ENCODE measurements at places on chromosomes 3 and 15. TPM values are rescaled to one million over a fixed set of nuclear protein-coding genes. Genes with fewer than 3 reads are reported as not detected.

DNA sequence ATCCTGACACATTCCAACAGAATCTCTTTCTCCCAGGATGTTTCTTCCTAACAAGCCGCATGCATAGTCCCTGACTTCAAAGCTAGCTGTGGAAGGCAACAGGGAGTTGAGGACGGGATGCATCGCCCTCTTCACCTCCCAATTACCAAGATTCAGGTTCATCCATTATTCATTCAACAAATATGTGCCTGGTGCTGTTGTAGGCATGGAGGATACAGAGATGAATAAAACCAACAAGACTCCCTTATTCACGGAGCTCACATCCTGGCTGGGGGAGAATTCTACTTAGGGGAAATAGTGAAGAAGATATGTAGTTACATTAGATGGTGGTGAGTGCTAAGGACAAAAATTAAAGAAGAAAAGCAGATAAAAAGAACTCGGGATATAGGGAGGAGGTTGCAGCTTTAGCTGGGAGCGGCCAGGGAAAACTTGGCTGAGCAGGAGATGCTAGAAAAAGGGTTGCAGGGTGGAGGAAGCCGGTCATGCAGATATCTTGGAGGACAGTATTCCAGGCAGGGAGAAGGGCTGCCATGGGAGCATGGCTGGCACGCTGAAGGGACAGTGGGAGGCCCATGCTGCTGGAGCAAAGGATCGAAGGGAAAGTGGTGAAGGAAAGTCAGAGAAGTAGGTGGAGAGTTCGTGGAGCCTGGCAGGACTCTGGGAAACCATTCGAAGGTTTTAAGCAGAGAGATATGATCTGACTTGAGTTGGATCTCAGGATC, 5.0 kb downstream of the ITGB5 start:
- DNase-seq: no peak

- DNase-seq: no peak
Observed at GRCh38 chr3:185981621-185982020, 43.8 kb upstream of the TRA2B start.

DNA sequence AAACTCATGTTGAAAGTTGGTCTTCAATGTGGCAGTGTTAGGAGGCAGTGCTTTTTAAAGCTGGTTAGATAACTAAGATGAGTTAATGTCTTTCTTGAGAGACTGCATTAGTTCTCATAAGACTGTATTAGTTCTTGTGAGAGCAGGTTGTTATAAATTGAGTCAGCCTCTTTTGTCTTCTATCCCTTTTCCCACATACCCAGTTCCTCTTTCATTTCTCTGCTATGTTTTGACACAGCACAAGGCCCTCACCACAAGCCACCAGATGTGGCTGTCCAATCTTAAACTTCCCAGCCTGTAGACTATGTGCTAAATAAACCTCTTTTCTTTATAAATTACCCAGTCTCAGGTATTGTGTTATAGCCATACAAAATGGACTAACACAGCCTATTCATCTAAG, 94.6 kb upstream of the SNTN start:
- DNase-seq: no peak

Gene MAGEL2
- not detected for total RNA-seq

Gene DTX3L
- total RNA-seq: 12.5 TPM

- DNase-seq: no peak
Observed at GRCh38 chr3:33482111-33482521, 41.9 kb upstream of the UBP1 start.

Gene TUSC7
- total RNA-seq: not detected

- no peak for DNase-seq
Observed at GRCh38 chr15:71601038-71601834, 209.1 kb upstream of the NR2E3 start.

DNA sequence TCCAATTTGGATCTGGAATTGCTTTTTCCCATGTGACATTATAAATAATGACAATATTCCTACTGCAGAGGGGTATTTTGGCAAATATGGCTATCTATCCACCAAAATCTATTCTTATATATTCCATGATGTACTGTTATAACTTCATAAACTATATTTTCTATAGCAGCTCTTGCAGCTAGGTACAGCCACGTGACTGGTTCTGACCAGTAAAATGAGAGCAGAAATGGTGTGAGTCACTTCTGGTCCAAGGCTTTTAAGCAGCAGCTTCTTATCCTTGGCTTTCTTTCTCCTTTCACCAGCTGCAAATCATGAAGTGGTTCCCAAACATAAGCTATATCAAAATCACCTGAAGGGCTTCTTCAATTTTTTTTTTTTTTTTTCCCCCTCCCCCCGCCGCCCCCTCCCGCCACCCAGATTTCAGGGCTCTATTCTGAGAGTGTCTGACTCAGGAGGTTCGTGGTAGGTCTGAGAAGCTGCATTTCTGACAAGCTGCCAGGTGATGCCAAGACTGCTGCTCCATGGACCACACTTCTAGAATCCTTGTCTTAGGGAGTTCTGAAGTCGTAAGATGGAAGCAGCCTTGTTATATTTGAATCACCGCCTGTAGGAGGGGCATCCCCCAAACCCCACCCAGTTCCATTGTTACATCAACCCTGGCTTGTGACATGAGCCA, 357.5 kb downstream of the CHST2 start:
- DNase-seq: no peak

Gene SLC15A2
- total RNA-seq: 0.76 TPM

DNA sequence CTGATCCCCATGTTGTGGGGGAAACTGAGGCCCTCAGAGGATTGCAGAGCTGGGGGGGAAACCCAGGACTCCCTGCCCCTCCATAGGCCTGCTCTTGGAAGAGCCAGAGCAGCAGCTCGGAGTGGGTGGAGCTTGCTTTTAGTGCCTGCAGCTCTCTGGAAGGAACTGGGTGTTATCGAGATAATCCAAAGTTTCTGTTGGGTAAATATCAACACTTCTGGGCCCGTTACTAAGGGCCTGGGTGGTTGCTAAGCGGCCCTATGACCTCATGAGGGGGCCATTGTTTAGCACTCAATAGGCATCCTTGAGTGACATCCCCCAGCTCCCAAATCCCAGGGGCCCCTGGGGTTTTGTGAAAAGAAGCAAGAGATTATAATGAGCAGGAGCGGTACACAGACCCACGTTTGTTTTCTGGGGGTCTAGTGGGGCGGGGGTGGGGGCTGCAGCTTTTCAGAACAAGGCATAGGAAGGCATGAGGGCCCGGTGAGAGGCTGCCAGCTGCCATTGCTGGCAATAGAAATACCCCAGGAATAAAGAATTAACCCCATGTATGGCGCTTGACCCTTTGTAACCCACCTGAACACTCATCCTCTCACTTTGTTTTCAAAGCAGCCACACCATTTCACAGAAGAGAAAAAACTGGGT, 48.3 kb upstream of the ATP2B2 start:
- DNase-seq: peak; percentile 37

DNA sequence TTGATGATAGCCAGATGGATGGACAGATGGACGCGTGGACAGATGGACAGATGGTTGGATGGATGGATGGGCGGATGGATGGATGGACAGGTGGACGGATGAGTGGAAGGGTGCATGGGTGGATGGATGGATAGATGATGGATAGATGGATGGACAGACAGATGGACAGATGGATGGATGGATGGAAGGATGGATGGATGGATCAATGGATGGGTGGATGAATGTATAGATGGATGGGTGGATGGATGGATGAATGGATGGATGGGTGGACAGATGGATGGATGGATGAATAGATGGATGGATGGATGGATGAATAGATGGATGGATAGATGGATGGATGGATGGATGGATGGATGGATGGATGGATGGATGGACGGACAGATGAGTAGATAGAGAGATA, 40.9 kb downstream of the GABRB3 start:
- DNase-seq: no peak

Gene POU1F1
- total RNA-seq: not detected

DNA sequence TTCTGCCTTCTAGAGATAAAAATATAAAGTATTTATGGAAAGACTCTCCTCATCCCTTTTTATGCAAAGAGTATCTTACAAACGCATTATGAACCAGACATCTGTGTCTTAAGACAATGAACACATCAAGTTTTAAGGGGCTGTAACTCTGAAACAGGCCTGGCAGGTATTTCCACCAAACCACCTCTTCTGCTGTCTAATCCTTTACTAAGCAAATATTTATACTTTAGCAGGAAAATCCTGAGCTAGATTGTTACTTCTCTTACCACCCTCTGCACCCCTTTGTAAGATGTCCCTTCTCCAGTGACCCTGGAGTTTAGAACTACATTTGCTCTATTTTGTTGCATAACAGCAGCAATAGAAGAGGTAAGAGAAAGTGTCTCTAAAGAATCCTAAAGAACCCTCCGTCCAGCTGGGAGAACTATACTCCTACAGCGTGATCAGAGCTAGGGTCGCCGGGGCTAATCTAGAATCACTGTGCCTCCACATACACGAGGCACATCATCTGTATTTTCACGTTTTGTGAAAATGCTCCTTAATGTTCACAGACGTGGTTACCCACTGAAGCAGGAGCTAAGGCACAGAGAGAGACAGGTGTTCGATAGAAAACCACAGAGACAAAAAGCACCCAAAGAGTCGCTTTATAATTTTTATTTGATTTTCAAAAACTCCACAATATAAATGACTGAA, 129.6 kb downstream of the FOXP1 start:
- no peak for DNase-seq

DNA sequence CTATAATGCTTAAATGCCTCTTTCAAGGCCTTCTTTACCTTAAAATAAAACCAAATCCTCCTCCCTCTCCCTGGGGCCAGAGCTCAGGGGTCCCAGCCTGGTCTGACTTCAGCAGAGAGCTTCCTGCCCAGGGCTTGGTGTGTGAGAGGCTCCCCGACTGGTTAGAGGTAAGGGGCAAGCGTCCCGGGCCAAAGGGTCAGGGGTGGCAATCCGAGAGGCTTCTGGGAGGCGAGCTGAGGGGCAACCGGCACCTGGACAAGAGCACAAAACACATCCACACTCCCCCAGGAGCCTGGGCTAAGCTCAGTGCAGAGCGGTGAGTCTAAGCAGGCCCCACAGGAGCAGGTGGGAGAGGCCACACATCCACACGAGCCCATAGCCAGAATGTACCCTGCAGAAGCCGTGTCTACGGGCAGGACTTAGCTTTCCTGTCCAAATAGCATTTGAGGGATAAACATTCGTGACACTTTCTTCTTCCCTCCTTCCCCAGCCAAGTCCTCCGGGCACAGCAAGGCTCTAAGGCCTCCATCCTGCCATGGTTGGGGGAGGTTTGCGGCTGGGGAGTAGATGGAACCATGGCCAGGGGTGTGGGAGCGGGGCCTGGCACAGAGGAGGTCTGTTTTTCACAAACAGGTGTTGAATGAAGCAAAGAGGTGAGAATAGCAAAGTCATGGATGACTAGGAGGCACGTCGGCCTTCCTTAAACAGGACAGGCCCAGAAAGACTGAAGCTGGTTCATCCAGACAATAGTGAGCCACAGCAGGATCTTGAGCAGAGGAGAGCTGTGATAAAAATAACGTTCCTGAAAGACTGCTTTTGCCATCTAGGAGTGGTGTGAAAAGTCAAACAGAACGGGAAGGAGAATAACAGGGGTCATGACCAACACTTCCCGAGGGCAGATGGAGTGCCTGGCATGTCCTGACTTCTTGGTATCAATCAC, 98.7 kb upstream of the IQSEC1 start:
- no peak for DNase-seq

DNA sequence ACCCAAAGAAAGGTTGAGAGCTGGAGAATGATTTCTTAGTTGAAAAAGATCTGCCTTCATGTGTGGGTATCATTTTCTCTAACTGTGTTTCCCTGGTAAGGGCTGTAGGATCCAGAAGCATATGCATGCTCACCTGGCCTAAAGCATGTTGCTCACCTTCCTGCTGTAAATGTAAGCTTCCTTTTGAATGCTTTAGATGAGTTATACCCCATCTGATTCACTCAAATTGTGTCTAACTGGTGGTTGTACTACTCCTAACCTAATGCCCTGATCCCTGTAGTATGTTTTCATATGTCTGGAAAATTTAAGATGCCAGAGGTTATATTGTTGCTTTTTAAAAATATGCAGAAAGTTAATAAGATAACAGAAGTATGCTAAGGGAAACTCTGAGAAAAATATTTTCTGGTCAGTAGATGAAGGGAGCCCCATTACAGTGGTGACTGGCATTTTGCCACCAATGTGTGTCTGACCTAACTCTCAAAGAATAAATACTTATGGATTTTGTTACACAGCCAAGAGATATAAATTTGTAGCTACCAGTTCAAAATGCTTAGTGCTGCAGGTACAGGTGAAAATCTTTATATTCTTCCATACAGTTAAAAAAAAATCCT, 7.7 kb downstream of the FILIP1L start:
- no peak for DNase-seq

DNA sequence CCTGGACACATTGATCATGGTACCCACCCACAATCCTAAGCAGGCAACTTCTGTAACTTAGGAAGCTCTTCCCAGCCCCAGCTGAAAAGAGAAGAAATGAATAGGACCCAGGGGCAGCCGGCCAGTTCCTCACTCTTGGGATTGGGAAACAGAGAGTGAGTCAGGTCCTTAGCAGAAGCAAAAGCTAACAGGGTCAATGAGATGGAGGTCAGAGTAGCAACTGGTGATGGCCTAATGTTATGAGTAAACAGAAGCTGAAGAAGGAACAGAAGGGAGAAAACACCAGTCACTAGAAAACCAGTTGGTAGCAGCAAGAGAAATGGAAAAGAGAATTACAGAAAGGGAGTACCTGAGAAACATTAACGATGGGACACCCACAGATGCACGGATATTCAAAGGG, 20.0 kb downstream of the RIOX2 start:
- no peak for DNase-seq

Gene ATP2C1
- 66.4 TPM for total RNA-seq

DNA sequence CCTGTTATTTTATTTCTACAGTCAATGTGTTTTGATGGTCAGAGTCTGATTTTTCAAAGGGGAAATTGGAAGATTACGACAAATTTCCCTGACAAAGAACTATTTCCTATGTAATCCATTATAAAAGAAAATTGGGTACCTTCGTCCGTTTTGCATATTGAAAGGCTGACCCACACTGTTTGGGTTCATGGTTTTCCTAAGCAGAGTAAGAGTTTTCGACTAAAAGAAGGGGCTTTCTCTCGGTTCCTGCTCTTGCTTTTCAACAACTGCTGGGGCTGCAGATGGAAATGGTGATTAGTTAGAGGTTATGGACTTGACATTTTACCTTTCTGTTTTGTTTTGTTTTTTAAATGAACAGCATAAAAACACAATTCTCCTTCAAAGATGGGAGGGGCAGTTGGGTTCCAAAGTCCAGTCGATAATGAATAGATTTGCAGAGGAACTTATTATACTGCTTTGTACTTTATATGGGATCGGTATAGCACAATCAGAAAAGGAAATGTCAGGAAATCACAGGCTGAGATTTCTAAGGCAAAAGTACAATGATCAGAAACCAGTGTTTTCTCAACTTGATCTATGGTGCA, 978 bp downstream of the KCNMB2 start:
- DNase-seq: no peak

- no peak for DNase-seq
Observed at GRCh38 chr3:8903191-8903590, 60.1 kb downstream of the RAD18 start.

Gene PODXL2
- total RNA-seq: 8.0 TPM

DNA sequence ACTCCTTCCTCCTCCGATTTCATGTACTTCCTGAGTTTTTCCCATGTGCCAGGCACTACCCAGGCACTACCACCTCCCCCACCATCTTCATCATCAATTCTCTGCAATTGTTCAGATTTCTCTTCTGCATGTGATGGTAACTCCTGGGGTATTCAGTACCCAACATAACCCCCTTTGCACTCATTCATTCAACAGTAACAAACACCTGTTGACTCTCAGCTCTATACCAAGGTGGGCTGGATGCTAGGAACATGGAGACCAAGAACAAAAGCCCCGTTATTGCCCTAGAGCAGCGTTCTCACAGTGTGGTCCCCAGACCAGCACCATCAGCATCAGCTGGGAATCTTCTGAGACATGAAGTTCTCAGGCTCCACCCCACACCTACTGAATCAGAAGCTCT, 113.0 kb upstream of the CHD2 start:
- DNase-seq: peak; percentile 16

Gene TMEM207
- not detected for total RNA-seq

Gene SLC51A
- total RNA-seq: not detected
